ENCODE measurements at places on chromosomes 7 and 10.

DNA sequence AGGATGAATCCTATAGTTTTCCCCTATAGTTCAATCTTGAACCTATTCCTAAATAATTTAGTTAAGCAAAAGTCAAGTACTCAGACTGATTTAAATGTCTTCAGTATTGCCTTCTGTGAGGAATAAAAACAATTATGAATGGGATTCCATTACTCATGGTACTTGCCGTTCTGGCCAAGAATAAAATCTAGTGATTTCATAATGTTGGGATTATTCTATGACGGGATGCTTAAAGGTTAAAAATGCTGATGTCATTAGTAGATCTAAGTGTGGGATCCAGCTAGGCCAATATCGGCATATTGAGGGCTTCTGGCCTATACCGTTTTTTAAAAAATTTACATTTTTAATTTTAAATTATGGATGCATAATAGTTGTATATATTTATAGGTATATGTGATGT, 5.3 kb downstream of the BPGM start:
- DNase-seq, result no peak

DNA sequence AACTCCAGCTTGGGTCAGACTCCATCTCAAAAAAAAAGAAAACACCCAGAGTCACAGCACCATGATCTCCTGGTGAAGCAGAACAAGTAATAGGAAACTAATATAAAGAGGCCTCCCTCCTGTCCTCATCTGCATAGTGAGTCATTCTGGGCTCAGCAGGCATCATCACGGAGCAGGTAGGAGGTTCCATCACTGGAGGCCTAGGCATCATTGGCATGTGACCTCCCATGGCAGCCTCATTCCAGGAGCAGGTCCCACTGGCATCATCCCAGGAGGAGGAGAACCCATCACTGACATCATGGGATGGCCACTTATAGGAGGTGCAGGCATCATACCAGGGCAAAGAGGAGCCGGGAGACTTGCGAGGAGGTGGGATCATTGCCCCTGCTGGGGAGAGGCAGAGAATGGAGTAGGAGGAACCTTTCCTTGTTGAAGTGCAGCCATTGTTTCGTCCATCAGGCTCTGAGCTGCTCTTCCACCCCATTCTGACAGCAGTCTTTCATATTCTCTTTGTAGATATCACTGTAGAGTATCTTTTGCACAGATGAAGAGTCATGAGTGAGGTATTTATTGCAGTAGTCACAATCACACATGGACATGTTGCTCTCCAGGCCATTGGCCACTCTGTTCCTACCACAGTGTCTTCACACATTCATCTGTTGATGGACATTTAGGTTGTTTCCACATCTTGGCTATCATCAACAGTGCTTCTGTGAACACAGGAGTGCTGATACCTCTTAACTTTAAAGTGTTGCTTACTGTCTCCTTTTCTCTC, 73.8 kb downstream of the OSBPL3 start:
- DNase-seq, result no peak

DNA sequence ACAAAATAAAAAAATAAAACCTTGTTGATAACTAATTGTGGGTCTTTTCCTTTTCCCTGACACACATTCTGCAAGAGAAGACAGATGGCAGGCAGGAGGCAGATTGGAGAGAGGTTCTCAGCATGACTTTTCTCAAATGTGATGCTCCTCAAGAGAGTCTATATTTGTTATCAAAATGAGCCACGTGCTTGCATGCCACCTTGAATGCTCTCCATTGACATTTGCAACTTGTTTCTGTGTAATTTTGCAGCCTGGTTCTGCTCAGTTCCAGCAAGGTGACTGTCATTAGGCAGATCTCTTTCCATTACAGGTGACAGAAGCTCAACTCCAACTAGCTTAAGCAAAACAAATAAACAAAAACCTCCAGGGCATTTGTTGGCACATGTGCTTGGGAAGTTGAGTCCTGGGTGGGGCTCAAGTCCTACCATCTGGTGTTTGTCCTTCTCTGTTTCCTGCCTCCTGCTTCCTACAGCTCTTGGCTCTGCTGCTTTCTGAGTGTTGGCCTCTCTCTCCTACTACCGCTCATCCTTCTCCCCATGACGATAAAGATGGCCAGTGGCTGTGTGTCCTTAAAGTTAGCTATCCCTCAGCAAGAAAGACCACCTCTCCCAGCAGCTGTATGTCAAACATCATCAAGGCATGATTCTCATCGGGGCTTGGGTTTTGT, 56.7 kb downstream of the GRK5 start:
- no peak for DNase-seq

DNA sequence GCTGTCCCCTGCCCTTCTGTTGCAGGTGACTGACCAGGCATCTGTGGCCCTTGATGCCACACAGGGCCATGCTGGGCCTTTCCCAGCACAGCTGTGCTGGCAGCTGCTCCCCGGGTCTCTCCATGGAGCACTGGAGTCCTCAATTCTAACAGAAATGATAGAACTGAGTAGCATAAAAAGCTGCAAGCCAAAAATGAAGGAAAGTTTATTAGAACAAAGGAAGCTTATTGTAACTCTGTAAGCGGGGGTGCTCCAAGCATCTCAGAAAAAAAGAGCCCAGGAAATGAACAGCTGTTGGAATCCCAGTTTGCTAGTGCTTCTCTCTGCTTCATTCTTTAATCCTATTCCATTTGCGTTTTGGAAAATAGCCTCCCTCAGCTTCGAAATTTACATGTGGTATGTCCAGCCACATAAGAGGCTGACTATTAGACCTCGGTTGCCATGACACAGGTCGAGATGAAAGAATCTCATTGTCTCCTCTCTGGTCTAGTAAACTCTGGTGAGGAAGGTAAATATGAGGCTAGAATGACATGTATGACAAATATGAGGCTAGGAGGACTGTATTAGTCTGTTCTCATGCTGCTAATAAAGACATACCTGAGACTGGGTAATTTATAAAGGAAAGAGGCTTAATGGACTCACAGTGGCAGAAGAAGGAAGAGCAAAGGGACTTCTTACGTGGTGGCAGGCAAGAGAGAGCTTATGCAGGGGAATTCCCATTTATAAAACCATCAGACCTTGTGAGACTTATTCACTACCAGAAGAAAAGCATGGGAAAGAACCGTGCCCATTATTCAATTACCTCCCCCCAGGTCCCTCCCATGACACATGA, 23.7 kb downstream of the EPDR1 start:
- no peak for DNase-seq

GRCh38 chr10:112741830-112742402, 208.1 kb upstream of the TCF7L2 start:
- no peak for DNase-seq

GRCh38 chr7:131131746-131132431, 195.8 kb upstream of the MKLN1 start:
- no peak for DNase-seq

DNA sequence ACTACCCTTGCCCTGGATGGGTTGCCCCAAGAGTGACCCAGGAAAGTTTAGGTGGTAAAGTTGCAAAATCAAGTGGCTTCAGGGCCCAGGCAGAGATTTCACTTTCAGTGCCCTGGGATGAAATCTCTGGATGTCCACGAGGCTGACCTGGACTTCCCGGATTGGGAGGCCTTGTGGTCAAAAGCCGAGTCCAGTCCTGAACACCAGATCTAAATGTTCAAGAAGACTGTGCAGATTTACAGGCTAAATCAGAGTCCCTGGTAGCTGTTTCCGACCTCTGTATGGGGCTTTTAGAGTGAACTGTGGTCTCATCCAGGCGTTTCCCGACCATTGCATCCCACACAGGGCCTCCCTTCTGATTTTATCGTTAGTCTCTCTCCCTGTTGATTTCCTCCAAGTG, 95.3 kb downstream of the WDR11 start:
- DNase-seq, result no peak

GRCh38 chr10:71984809-71985388, 20.7 kb downstream of the CHST3 start:
- no peak for DNase-seq

DNA sequence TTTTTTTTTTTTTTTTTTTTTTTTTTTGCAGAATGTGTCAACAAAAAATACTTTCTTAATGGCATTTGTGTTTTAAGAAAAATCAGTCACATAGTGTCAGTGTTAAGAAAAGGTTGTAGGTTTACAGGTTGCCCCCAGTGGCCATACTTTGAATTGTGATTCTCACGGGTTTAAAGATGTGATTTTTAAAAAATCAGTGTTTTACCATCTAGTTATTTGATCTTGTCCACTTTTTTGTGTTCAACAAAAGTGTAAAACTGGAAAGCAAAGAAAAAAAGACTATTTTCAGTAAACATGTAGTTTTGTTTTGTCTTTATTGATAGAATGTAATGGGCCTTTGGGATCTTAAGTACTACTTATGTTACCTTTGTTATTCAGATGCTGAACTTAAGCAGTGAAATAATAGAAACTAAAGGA, 25.7 kb downstream of the SUV39H2 start:
- no peak for DNase-seq

Data from activated T-cell treated with anti-CD3 and anti-CD28 coated beads, Interleukin-2, amount 50 U/mL, for 72 hours (primary cell).